ENCODE measurements at places on chromosomes 2 and 18.

- DNase-seq, result no peak
Observed at GRCh38 chr2:111207851-111208250, 87.1 kb downstream of the BCL2L11 start.

DNA sequence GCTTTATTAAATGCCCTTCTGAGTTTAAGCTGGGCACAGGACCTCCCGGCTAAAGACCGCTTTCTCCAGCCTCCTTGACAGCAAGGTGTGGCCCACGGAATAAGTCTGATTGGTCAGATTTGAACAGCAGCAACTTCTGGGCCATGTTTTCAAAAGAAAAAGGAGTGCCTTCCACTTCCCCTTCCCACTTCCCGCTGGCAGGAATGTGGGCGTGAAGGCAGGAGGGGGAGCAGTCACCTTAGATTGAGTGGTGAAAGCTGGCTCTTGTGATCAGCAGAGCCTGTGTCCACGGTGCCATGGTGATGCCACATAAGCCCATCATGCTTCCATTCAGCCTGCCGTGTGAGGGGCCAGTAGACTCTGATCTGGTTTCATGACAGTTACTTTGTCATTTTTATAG is 136.6 kb upstream of the GLI2 start:
- DNase-seq, result no peak

GRCh38 chr2:120307482-120307881 is 38.5 kb upstream of the INHBB start:
- peak; percentile 55 for DNase-seq

GRCh38 chr2:230723363-230723762 is 10.7 kb downstream of the CAB39 start:
- DNase-seq, result no peak

DNA sequence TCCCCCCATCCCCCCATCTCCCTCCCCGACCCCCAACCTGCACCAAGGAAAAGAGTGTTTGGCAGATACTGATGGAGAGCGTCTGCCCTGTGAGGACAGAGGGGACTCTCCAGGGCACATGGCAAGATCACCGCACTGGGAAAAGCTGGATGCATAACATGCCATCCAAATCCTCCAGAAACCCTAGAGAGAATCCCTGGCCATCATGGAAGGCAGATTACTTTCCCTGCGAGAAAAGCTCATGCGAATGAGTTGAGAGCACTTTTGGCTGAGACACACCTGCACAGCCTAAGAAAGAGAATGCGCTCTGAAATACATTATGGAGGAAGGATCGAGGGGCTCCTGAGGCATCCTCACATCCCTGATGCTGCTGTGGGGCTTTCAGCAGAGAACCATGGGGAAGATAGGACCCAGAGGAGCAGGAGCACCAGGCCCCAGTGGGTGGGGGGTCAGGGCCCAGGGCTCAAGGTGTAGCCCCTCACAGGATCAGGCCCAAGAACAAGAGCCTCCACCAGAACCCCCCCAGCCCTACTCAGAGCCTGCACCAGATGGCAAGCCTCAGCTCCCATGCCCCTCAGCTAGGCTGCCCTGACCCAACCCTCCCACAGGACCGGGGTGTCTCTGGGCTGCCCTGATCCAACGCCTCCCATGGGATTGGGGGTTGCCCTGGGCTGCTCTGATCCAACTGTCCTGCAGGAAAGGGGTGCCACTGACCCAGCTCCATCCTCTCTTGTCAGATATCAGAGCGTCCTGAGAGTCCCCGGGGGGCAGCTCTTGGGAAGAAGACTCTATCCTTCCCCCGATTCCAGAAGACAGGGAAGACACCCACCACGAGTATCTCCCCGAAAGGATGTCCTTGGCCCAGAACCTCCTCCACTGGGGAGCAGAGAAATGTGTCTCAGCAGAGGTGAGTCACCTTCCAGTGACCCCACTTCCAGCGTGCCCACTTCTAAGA is 153.4 kb downstream of the NDUFA10 start:
- no peak for DNase-seq

- no peak for DNase-seq
Observed at GRCh38 chr2:230124757-230125431, 56.2 kb upstream of the SLC16A14 start.

- DNase-seq, result no peak
Observed at GRCh38 chr2:216312441-216312840, 59.8 kb downstream of the MARCHF4 start.

DNA sequence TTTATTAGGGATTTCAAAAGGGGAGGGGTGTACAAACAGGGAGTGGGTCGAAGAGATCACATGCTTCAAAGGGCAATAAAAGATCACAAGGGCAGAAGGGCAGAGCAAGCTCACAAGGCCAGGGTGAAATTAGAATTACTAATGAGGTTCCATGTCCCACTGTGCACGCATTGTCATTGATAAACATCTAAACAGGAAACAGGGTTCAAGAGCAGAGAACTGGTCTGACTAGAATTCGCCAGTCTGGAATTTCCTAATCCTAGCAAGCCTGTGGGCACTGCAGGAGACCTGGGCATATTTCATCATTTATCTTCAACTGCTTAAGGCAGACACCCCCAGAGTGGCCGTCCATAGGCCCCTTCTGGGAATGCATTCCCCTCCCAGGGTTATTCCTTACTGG is 408.2 kb downstream of the ZNF804A start:
- no peak for DNase-seq

- no peak for DNase-seq
Observed at GRCh38 chr2:174846218-174846617, 81.9 kb upstream of the CHRNA1 start.

DNA sequence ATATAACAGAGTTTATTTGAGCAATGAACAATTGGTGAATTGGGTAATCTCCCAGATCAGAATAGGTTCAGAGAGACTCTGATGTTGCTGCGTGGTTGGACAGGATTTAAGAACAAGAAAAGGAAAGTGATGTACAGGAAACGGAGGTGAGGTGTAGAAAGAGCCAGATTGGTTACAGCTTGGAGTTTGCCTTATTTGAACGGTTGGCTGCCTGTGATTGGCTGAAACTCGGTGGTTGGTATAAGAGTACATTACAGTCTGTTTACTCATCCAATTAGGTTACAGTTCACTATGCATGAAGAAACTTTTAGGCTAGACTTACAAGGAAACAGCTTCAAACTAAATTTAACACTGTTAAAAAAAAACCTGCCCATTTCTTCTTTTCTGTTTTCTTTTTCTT is 68.0 kb upstream of the CABLES1 start:
- DNase-seq, result no peak

GRCh38 chr2:102197389-102198137 is 10.7 kb downstream of the IL1RL2 start:
- DNase-seq, result no peak

DNA sequence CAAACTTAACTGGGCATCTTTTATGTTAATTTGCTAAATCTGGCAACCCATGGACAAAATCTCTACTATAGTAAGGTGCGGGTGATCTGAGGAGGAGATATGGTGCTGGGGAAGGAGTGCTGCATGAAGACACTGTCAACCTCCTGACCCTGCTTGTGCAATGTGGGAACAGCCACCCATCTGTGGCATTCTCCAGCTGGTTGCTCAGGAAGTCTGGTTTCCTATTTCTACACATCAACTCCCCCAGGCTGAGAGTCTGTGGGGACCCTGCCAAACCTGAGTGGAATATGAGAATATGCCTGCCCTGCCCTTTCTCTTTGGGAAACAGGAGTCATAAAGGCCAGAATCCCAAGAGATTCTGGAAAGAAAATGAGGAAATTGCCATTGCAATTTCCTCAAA is 60.1 kb upstream of the PAX3 start:
- DNase-seq, result no peak

DNA sequence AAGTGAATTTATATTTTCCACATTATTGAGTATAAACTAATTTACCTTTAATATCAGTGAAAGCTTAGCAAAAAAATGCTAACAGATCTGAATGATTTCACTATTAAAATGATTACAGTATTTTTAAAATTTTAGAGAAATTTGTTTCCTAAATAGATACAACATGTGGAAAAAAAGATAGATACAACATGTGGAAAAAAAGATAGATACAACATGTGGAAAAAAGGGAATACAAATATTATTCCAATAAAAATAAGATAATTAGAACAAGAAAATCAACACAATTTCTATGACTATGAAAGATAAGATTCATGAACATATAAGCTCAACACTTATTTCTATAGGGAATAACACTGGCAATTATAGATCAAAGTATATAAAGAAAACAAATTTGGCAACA is 865.9 kb upstream of the VRK2 start:
- no peak for DNase-seq

DNA sequence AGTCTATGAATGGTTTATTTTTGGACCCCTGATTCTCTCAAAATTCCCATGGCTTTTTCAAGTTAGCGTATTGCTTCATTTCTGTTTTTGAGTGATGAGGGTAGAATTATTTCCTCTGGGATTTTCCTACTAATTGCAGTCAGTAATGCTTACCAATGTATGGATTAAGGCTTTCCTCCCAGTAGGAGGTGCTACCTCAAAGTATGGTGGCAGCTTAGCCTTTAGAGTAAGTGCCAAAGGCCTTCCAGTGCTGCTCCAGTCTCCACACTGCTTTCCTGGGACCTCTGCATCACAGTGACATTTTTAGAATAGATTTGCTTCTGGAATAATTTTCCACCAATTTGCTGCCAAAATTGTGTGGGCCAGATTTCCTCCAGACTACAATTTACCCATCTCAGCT is 16.2 kb upstream of the SSB start:
- DNase-seq, result no peak

- DNase-seq, result no peak
Observed at GRCh38 chr18:12765126-12765525, 62.3 kb downstream of the PSMG2 start.

DNA sequence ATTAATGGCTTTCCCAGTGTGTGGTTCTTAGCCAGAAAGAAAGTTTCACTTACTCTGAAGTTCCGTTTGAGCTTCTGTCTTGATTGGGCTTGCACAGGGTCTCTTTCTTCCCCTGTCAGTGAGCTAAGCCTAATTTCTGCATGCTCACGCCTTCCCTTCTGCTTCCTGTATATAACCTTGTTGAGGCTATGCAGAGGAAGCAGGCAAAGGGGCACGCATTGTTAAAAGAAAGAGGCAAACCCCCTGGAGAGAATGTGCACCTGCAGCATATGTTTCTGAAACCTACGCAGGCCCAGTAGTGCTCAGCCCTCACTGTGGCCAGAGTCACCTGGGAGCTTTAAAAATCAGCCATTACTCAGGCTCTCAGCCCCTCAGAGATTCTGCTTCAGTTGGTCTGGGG is 14.5 kb upstream of the PLA2R1 start:
- DNase-seq, result no peak

GRCh38 chr2:63796366-63796765 is 45.3 kb upstream of the UGP2 start:
- no peak for DNase-seq

DNA sequence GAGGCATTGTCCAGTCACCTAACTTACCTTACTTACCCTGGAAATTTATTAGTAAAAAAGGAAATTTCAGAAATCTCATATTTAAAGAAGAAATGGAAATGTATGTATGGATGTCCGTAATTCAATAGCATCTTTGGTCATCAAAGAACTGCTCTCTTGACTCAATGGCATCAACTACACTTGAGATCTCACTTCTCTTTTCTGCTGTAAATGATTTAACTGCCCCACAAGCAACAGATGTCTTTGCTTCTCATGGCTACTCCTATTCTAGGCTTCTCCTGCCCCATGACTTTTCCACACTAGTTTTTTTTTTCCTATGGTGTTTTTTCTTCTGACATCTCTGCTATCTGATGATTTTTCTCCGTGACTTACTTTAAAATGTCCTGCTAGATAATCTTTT is 34.0 kb upstream of the ERMN start:
- no peak for DNase-seq

- no peak for DNase-seq
Observed at GRCh38 chr18:50456285-50456684, 81.4 kb downstream of the SKA1 start.

DNA sequence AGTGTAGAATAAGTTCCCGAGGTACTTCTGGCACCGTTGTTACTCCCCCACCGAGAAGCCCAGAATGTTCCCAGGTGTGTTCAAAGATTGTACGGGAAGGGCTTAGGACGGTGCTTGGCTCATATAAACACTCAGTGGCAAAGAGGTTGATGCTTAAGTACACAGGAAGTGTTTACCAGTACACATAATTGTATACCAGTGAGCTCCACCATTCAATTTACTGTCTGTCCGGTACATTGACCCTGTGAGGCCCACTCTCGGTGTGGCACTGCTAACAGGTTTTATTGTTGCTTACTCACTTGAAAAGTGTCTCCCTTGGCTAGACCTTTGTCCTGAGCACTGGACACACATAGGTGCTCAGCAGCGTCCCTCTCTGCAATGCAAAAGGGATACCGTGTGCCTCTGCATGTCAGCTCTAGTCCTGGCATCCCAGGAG is 191.0 kb downstream of the NEDD4L start:
- peak; percentile 29 for DNase-seq

GRCh38 chr18:377088-377487 is 109.2 kb upstream of the THOC1 start:
- DNase-seq, result no peak

GRCh38 chr2:178301649-178302238 is 107.4 kb downstream of the OSBPL6 start:
- DNase-seq, result no peak

- DNase-seq, result no peak
Observed at GRCh38 chr18:74682991-74683297, 85.3 kb downstream of the ZNF407 start.

DNA sequence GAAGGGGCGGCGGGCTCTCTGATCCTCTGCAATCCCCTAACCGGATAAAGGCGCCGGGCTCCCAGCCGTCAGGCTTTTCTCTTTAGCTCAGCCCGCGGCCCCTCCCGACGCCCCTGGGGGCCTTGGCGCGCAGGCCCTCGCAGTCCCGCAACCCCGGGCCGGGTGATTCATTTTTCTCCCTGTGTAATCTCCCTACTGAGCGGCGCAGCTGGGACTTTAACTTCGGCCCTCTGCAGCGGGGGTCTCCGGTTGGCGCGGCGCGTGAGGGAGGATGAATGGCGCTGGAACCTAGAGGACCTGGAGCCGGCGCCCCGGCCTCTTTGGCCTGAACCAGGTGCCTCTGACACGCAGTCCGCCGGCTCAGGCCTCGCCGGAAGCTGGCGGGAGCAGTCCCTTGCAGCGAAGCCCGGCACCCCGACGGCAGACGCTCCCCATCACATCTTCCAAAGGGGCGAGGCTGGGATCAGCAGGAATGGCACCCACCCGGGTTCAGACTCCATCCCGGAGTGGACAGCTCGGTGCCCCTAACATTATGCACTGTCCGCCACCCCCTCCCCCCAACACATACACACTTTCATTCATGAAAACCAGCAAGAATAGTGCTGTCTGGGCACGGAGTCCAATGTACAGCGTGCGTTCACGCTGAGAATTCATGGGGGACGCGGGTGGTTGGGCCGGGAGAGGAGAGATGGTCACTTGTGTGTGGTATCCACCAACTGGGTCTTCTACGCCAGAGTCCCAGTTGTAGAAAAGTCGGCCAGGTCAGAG is 1.2 kb downstream of the CNGA3 start:
- DNase-seq, result no peak

DNA sequence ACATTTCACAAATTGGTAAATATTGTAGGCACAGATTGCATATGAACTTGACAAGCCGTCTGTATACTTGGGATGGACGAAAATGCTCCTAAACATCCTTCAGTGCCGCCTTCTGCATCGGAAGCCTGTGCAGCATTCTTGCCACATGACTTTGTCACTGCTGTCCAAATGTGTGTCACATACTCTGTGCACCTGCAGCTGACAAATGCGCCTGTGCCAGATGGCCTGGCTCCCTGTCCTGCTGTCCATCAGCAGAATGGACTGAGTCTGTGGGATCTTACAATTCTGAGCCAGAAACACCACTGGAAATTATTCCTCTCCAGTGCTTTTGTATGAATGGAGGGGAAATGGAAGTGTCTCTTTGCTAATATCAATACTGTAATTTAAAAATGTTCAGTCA is 89.9 kb downstream of the DCDC2C start:
- DNase-seq, result no peak

- no peak for DNase-seq
Observed at GRCh38 chr18:70158992-70159717, 46.3 kb downstream of the RTTN start.

All from trophoblast cell (in vitro differentiated cells and primary cell).